Stimulated activated CD8-positive, alpha-beta memory T cell treated with anti-CD3 and anti-CD28 coated beads, Interleukin-4, amount 100 ng/mL, for 1 hour (primary cell): ENCODE measurements at places on chromosomes 3 and 15.

- DNase-seq: no peak
Measured at GRCh38 chr15:41281236-41281635, 50.2 kb downstream of the CHP1 start.

DNA sequence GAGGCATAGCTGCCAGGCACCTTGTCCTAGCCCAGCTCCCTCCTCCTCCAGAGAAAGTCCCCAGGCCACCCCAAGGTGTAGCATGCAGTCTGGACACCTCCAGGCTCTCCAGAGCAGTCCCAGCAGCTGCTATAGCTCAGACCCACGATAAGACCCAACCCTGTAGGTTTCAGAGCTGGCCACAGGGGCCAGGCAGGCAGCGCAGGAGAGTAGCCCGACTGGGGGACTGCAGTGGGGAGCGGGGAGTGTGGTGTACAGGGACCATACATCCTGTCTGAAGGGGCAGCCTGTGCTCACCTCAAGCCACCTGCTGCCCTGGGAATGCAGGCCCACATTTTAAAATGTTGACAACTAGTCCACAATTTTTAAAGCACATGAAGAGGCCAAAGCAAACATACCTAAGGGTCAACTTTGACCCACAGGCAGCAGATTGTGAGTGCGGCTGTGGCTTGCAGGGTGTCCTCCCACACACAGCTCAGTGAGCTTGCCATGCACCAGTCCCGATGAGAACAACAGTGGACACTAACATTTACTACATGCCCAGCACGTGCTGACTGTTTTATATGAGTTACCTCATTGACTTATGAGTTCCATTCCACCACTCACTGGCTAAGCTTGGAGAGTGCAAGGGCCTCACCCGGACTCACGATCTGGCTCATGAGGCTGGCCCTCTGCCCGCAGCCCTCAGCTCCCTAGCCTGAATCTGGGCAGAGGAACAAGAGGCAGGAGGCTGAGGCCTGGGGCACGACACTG lies 81.4 kb downstream of the DNAJB8 start:
- DNase-seq: no peak

GRCh38 chr3:183613366-183614285 lies 21.8 kb upstream of the KLHL24 start:
- no peak for DNase-seq

- no peak for DNase-seq
Measured at GRCh38 chr3:144229330-144229729, 257.7 kb downstream of the DIPK2A start.

- peak; percentile 9 for DNase-seq
Measured at GRCh38 chr3:47057212-47057671, 77.8 kb downstream of the NBEAL2 start.

- no peak for DNase-seq
Measured at GRCh38 chr3:59878038-59878427, 828.2 kb upstream of the CFAP20DC start.

DNA sequence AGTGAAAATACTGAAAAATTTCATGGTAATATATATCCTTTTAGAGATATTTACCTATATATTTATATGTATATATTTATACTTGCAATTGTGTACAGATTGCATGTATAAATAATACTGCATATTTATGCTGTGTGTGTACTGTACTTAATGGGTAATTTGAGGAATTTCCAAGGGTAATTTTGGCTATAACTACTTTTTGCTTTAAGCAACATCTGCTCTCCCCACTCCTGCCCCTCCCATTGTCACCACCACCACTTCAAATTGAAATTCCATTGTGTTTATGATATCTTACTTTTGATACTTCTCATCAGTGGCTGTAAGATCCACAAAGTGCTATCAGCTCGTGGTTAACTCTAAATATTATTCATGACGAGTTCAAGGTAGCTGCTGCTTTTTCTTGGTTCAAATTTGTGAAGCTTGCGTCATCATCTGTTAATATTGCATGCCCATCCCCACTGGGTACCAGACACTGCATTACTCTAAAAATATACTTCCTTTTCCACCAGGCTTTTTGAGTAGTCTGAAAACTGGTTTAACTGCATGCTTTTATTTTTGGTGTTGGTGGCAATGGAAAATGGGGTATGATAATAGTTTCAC lies 91.7 kb upstream of the MITF start:
- no peak for DNase-seq

DNA sequence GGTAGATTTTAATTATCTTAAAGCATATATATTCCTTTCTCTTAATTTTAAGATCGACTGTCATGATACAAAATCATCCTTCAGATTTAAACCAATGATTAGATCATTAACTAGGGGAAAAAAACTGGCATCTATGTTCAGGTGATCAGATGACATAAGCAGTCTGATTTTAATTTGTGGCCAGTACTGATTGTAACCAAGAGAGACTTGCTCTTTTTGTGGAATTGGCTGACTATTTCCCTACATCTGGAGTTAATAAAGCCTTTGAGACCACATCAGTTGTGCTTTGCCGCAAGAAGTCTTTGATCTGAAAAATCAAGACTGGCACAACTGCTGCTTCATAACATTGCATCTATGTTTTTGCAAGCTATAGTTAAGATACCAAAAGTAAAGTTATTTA lies 148.4 kb upstream of the CGNL1 start:
- no peak for DNase-seq

- no peak for DNase-seq
Measured at GRCh38 chr3:192812743-192813383, 85.5 kb upstream of the FGF12 start.

DNA sequence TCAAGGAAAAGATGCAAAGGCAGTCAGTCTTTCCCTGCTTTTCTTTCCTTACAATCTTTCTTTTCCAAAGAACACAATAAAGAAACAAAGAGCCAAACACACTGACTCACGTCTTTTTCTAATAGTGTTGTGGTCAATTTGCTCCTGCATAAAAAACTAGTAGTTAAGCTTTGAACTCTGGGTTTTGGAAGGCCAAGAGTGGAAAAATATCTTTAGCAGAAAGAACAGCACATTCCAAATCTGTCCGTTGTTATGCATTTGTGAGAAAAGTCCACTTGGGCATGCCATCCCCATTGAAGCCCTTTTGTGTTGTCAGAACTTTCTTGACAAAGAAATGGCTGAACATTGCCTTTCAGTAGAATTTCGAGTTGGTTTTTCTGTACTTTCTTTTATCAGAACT lies 18.2 kb downstream of the COL8A1 start:
- no peak for DNase-seq

GRCh38 chr15:31326875-31327668 lies 437 bp downstream of the KLF13 start:
- peak; percentile 56 for DNase-seq

DNA sequence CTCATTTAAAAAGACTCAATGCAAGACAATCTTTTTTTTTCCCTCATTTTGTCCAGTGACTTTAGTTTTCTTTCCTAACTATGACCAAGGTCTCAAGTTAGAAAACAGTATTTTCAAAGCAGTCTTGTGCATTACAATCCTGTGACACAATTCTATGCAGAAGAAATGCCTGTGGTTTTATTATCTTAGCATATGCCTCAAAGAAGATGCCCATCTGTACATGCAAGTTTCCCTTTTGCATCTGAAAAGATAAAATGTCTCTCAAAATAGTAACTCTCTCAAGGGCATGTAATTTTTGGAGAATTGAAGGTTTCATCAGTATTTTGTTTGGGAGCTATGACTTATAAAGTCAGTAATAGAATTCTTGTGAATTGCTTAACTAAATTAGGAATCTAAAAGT lies 292.0 kb upstream of the SUCLG2 start:
- DNase-seq: no peak

DNA sequence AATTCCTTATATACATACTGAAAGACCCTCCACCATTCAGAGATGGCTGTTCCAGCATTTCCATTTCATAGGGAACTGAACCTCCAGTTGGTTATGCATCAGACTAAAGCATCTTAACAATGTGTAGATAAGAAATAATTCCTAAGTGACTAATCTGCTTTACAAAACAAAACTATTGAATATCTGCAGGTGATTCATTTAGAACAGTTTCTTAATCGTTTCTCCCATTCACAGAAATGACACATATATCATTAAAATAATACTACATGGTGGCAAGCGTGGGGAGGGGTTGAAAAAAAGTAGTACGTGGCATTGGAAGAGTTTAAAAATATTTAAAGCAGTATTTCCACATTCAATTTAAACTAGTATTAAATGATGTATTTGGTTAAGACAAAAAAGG lies 19.5 kb downstream of the COPS2 start:
- DNase-seq: no peak

DNA sequence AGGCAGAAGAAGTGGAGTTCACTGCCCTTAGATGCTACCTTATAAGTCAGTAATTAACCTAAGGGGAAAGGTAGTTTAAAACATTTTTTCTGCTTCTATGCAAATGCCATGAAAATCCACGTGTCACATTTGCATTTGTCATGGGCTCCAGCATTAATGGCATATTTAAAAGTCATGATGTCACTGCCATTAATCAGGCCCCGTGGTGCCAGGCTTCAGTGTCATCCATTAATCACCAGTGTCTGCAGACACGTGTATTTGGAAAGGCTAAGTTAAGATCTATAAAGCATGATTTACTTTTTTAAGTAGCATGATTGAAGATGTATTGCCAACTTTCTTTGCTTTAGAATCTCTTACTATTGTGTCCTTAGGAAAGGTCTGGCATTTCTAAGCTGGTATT lies 857.8 kb downstream of the TUSC7 start:
- no peak for DNase-seq

DNA sequence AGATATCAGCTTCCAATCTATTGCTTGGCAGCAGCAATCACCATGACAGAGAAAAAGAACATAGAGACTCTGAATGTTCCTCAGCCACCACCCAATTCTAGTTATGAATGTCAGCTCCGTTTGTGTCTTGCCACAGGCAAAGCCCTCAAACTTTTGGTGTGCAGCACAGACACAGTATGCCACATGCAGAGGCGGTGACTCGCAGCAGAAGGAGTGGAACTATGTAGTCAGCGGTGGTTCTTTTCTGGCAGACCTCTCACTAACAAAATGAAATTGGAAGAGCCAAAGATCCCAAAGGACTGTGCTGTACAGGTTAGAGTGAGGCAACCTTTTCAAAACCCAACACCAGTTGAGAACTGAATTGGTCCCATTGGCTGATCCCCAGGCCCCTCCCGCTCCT lies 220.9 kb downstream of the SLC9A9 start:
- no peak for DNase-seq

DNA sequence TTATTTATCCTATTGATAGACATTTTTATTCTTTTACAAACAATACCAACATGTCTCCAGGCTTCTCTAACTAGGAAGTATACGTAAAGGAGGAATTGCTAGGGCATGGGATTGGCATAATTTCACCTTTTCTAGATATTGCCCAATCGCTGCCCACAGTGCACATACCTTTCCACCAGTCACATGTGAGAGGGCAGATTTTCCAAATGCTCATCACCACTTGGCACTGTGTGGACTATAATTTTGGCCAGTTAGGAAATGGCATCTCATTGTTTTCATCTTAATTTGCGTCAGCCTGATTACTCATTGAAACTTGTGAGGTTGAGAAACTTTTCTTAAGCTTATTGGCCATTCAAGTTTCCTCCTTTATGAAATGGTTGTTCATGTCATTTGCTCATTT lies 57.4 kb upstream of the POLR2M start:
- DNase-seq: no peak

DNA sequence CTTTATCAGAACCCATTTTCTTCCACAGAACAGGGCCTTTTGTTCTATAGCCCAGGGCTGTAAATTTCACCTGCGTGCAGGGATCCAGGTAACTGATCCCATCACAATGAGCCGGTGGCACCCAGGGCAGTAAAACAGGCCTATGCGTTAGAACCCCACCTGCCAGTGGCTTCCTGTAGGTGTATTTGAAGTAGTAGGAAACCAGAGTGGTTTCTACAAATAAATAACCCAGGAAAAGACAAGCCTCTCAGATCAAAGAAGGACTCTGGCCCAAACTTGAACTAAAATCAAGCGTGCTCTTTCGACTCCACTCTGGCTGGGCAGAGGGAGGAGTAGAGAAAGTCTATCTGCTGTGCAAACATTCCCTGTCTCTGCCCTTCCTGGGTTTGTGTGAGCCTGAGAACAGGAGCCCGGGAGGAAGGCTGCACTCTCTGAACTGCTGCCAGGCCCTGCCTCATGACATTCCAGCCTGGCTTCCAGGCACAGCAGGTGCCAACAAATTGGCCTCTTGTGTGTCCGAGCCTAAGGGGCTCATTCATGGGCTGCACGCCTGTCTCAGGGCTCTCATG lies 77.7 kb downstream of the CEMIP start:
- no peak for DNase-seq

- no peak for DNase-seq
Measured at GRCh38 chr3:54355800-54356199, 233.4 kb downstream of the CACNA2D3 start.

- no peak for DNase-seq
Measured at GRCh38 chr3:149468504-149469212, 5.8 kb upstream of the TM4SF4 start.

DNA sequence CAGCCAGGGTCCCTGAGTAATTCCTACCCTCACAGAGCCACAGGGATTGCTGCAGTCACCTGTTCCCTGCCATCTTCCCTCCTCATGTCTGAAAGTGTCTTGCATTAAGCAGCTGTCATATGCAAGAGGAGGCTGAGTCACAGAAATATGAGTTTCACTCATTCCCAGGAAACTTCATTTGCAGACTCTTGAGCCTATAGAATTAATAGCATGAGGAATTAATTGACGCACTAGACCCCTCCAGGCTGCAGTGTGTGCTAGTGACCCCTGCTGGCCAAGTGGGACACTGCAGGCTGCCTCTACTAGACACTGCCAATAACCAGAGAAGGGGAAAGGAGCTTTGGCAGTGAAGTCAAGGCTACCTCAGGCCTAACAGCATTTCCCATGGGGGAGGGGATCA lies 50.6 kb upstream of the SLC6A1 start:
- no peak for DNase-seq

DNA sequence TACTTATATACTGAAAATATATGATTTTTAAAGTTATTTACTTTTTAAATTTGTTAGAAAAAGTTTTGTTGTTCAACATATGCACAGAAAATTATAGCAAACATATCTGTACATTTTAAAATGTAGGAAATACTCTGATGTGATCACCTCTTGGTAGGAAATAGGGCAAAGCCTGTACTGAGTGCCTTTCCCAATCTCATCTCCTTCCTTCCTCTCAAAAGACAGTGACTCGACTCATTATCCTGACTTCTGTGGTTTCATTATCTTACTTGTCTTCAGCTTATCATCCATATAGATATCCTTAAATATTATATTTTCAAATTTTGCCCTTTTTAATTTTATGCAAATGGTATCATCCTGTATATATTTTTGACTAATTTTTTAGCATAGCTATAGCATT lies 18.4 kb upstream of the ALCAM start:
- DNase-seq: no peak

GRCh38 chr15:79376383-79376782 lies 55.8 kb upstream of the MINAR1 start:
- DNase-seq: no peak
